AG04450 (cell line): ENCODE measurements at places on chromosomes 16 and 17.

- DNase-seq, result no peak
Measured at GRCh38 chr17:69147460-69147859, 5.8 kb upstream of the ABCA6 start.

GRCh38 chr17:76735586-76736348 lies 1.4 kb downstream of the SRSF2 start:
- no peak for DNase-seq

GRCh38 chr17:50356418-50356817 lies 10.5 kb downstream of the XYLT2 start:
- DNase-seq, result no peak

- DNase-seq, result no peak
Measured at GRCh38 chr17:74337834-74338500, 11.9 kb downstream of the KIF19 start.

GRCh38 chr16:56355221-56355620 lies 70.1 kb downstream of the AMFR start:
- no peak for DNase-seq
